ENCODE measurements at places on chromosomes 11 and 22.

GRCh38 chr11:72682238-72682857, 8.1 kb upstream of the PDE2A start:
- DNase-seq = no peak

DNA sequence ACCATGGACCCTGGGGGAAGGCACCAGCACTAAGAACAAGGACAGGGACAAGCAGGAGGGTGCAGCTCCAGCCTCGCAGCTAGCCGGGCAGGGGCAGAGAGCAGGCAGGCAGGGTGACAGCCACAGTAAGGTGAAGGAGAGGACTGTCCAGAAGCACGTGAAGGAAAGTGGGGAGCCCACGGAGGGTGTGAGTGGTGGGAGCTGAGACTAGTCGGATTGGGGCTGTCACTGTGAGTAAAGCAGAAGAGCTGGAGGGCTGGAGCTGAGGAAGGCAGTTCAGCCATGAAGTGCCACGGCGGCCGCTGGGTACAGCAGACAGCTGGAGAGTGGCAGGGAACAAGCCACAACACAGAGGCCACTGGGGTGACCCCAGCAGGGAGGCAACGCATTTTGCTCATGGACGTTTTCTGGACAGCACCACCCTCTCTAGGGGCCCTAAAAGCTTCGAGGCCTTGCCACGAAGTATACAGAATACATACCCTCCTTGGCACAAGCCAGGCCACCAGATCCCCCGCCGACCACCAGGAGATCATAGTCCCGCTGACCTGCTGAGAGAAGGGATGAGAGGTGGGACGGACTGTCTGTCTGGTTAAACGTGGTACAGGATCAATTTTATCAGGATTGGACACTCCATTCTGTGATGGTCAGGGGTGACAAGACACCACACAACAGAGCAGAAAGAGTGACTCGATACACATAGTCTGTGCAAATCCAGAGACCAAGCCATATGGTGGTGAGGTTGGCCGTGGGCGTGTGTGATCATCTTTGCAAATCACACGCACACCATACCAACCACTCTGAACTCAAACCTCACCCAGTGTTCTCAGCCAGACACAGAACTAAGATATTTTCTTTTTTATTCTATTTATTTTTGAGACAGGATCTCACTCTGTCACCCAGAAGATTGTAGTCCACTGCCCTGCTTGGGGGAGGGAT, 10.8 kb upstream of the COMT start:
- no peak for DNase-seq

DNA sequence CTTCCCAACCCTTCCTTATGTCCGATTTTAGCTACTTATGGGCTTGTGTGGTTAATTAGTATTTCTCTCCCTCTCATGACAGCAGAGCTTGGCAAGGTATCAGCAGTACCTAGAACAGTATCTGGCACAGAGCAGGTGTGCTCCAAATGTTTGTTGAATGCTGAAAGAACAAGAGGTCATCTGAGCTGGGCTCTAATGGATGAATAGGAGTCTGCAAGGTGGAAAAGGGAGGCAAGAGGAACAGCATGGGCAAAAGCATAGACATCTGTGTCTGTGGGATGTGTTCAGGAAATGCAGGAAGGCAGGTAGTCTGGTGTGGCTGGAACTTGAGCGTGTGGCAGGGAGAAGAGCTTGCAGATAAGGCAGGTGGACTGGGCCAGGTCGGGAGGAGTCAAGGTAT, 19.0 kb downstream of the PRG3 start:
- no peak for DNase-seq

- DNase-seq = peak; percentile 83
Observed at GRCh38 chr22:41682033-41682807, 6.4 kb downstream of the SNU13 start.

DNA sequence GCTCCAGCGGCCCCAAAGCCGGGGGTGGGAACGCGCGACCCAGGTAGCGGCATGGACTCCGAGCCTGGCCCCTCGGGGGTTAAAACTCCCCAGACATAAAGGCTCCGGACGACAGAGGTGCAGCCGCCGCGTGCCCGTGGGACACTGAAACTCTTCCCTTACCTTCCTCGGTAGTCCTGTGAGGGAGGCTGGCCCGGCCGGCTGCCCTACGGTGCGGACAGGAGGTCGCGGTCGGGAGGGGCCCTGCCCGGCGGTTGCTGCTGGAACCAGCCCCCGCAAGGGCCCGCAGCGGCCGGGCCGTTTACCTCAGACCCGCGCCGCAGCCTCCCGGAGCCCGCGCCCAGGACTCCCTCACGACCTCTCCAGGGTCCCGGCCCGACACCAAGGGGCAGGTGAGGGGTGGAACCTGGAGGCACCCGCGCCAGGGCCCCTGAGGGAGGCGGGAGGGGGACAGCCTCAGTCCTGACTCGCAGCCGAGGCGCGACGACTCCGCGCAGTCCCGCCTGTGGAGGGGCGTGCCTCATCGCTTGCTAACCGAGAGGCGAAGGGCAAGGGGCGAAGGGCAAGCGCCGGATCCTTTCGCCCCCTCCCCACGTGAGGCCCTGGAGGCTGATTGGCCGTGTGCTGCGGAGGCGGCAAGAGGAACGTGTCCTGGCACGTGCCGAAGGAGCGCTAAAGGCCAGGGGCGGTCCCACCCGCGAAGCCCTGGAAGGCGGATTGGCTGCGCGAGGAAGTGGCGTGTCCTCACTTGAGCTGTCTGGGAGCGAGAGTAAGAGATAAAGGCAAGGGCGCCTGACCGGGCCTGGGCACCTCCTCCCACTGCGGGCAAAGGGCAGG, at the start of gene UPB1:
Gene UPB1 (plus strand): TSS at position 805 of the 837 bp plus-strand sequence. CDS start 72 bp downstream, outside the sequence.
- peak; percentile 51 for DNase-seq

GRCh38 chr11:66904561-66904960, 47.7 kb downstream of the LRFN4 start:
- DNase-seq = no peak

- no peak for DNase-seq
Observed at GRCh38 chr11:101436511-101437142, 147.2 kb downstream of the TRPC6 start.
